ENCODE measurements at places on chromosomes 5 and 9.

GRCh38 chr9:114216081-114216480 is 60.7 kb downstream of the COL27A1 start:
- no peak for DNase-seq

GRCh38 chr5:110469486-110469885 is 257.0 kb downstream of the TMEM232 start:
- no peak for DNase-seq

DNA sequence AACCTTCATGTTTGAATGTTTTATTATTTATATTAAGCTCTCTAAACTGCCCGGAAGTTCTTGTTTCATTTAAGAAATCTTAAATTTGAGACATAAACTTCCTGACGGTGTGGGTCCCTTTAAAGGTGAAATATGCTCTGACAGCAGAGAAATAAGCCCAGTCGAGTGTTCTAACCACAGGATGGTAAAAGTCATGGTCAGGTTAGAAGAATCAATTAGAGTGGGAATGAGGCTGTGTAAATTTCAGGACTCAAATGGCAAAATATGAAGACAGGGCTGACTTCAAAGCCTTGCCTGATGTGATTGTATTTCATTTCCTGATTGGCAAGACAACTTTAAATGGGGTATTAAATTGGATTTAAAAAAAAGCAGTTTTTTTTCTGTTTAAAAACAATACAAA is 432.9 kb upstream of the BRINP1 start:
- DNase-seq: no peak

GRCh38 chr5:42645138-42645537 is 111.5 kb upstream of the CCDC152 start:
- DNase-seq: no peak

DNA sequence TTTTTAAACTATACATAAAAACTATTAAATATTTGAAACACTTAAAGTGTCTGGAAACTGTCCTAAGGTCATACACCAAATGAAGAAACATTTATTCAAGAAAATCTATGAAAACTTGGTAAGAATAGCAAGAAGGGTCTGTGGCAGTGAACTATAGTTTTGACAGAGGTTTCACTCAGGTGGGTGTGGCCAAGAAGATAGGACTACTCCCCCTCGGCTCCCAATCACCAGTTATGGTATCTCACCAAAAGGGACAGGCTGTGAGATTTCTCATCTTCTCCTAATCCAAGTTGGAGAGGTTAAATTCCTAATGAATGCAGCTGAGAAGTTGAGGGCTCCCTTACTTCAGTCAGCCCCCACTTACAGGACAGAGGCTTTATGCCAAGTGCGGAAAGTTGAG is 2.9 kb downstream of the ARSK start:
- no peak for DNase-seq

DNA sequence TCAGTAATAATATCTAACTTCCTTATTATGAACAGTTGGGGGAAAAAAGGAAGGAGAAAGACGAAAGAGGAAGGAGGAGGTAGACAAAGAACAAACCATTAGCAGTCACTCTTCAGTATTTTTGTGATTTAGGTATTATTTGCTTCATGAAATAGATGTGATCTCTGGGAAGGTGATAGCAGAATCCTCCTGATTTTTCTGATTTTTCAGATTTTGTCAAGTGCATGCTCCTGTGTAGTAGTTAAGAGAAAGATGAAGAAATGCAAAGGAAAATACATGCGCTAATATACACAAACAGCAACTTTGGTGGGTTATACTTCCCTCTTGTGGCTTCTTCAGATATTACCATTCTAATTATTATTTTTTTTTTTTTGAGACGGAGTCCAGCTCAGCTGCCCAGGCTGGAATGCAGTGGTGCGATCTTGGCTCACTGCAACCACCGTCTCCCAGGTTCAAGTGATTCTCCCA is 31.6 kb downstream of the LMNB1 start:
- DNase-seq: no peak

DNA sequence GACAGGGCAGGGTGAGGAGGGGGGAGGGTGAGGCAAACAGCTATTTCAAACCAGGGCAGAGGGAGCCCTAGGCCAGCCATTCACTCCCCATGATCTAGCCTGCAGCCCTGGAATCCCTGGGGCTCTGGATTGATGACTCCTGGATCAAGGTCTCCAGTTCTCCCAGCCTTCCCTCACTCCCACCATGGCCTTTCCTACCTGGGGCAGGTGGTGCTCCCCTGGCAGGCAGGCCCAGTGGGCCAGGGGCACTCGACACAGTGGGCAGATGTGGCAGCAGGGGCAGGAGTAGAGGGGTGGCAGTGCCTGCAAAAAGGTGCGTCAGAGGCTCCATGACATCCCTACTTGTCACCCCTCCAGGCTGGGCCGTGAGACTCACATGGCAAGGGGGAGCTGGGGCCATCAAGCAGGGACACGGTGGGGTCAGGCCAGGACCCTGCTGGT is 6.0 kb downstream of the KIF12 start:
- no peak for DNase-seq

Measured in T follicular helper cell (primary cell).